SJCRH30 (cell line): ENCODE measurements at places on chromosomes 6 and 20.

- H3K27ac ChIP-seq = no peak overlapping the region
- DNase-seq = no peak
- no peaks in the 10 kb centered on the region for H3K4me1 ChIP-seq
- no peaks in the 10 kb centered on the region; the same call in none of the 2 replicates for H3K36me3 ChIP-seq
- H3K27me3 ChIP-seq = no peaks in the 10 kb centered on the region
- H3K4me3 ChIP-seq = no peak overlapping the region
Measured at GRCh38 chr6:144377586-144378210, 92.6 kb downstream of the UTRN start.

GRCh38 chr20:16926626-16927430 lies 178.7 kb downstream of the OTOR start:
- DNase-seq = no peak
- no peaks in the 10 kb centered on the region for H3K36me3 ChIP-seq
- H3K4me3 ChIP-seq = no peak overlapping the region
- H3K27me3 ChIP-seq = no peaks in the 10 kb centered on the region; the same call in 1 of the 2 replicates
- no peak overlapping the region for H3K27ac ChIP-seq

DNA sequence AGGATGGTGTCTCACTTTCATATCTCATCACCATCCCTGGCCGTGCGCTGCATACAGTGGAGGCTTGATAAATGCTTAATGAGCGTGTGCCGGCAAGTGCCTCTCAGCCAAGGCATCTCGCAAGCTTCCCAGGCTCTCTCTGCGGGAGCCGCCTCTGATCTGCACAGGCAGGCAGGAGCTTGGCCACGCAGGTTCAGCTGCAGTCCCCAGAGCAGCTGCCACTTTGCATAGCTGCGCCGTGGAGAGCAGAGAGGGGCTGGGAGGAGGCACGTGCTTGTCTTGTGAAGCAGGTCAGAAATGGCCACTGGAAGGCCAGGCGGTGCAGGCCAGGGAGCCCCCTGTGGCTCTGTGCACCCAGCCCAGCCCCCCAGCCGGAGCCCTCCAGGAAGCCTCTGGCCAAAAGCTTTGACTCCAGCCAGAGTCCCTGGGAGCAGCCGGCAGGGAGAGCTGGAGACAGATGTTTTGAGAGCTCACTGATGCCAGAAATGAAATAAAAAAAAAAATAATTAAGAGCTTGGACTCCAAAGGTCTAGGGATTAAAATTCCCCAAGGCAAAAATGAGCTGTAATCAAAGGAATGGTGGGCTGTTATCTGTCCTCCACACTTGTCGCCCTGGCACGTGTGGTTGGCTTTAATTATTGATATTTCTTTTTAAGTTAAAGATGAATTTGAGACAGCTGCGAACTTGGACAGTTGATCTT lies 377.0 kb downstream of the CDH4 start:
- H3K4me1 ChIP-seq = peaks cover 19% of the 10 kb centered on the region
- no peak overlapping the region for H3K27ac ChIP-seq
- H3K27me3 ChIP-seq = peaks cover 48% of the 10 kb centered on the region

- H3K4me1 ChIP-seq = no peaks in the 10 kb centered on the region
- no peaks in the 10 kb centered on the region for H3K27me3 ChIP-seq
- H3K36me3 ChIP-seq = no peaks in the 10 kb centered on the region
- no peak for DNase-seq
- H3K4me3 ChIP-seq = no peak overlapping the region
- no peak overlapping the region for H3K27ac ChIP-seq
Measured at GRCh38 chr6:68911334-68911733, 276.3 kb downstream of the ADGRB3 start.

DNA sequence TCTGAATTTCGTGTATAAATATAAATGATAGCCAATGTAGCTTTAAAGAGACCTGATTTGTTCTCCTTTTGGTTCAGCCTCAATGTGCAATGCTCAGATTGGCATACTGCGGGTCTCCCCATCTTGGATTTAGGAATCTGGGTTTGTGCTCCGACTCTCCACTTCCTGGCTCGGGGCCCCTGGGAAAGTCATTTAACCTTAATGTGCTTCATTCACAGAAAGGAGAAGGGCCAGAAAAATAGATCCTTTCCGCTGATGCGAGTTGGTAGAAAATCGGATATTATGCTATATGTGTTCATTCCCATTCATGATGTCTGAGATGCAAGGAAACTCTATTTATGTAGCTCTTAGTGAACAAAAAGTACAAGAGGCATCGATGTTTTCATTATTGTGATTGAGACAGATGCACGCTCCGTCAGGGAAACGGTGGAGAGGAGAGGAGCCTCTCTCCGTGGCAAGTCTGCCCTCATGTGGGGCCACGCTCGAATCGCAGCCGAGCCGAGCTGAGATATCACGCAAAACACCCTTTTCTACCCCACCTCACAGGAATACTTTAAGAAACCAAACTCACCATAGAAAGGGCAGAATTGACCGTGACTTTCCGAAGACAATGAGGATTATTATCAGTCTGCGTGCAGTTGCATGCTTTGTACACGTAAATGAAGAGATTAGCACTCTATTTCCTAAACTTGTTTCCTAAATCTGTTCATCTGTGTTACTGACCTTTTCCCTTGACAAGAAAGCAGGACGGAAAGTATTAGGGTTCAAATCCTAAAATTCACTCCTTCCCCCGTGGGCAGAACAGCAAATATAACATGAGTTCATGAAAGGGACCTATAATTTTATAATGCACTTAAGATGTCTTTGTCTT lies 136.6 kb downstream of the COL9A1 start:
- H3K36me3 ChIP-seq = no peaks in the 10 kb centered on the region
- H3K27me3 ChIP-seq = no peaks in the 10 kb centered on the region
- peak overlapping the region; percentile 79 for H3K27ac ChIP-seq
- peaks cover 43% of the 10 kb centered on the region for H3K4me1 ChIP-seq
- H3K4me3 ChIP-seq = peak overlapping the region; percentile 49

DNA sequence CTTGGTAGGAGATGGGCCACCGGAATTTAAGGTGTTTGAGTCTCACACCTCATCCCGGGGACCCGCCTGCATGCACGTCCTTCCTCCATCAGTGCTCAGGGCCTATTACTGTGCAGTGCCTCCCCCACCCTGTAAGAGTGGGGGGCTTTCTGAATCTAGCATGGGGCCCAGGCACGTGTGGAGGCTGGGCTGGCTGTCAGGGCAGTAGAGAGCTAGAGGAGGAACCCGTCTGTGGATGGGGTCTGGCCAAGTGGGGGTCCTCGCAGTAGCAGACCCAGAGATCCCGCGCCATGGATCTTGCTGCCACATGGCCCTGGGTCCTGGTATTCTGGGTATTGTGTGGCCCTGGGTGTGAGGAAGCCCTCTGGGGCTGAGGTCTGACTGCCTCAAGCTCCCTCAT lies 42.9 kb downstream of the SRC start:
- H3K36me3 ChIP-seq = no peaks in the 10 kb centered on the region
- no peak overlapping the region for H3K27ac ChIP-seq
- H3K4me1 ChIP-seq = no peaks in the 10 kb centered on the region
- no peak overlapping the region for H3K4me3 ChIP-seq
- no peaks in the 10 kb centered on the region for H3K27me3 ChIP-seq

DNA sequence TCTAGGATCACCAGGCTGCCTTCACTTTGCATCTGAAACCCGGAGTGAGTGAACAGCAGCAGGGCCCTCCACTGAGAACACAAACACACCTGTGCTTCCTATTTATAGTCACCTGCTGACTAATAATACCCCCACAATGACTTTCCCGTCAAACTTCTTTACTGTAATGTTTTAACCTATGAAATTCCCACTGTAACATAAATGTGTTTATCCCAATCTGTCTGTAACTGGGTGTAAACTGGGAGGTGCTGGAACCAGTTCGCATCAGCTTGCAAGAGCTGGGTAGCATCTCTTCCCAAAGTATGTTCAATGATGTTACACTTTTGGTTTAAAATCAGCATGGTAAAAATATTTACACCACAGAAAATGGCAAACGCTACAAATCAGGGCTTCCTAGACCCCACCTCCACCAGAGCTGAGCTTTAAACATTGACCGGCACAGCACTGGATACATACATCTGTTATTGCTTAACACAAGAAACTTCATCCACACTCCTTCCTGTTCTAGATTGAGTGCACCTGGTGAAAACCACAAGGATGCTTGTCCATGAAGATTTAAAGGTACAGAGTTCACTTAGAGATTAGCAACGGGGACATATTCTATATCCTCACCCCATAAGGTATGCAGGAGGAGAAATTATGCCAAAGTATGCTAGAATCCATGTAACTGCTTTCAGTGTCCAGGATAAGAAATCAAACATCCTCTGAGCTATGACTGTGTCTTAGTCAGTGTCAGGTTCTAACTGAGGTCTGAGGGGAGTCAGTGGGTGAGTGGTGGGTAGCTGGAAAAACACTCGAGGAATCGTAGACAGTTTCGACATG lies 79.0 kb downstream of the ALDH8A1 start:
- no peak overlapping the region for H3K4me3 ChIP-seq
- H3K27ac ChIP-seq = no peak overlapping the region
- H3K27me3 ChIP-seq = no peaks in the 10 kb centered on the region
- no peaks in the 10 kb centered on the region for H3K36me3 ChIP-seq
- no peak for DNase-seq
- H3K4me1 ChIP-seq = no peaks in the 10 kb centered on the region

DNA sequence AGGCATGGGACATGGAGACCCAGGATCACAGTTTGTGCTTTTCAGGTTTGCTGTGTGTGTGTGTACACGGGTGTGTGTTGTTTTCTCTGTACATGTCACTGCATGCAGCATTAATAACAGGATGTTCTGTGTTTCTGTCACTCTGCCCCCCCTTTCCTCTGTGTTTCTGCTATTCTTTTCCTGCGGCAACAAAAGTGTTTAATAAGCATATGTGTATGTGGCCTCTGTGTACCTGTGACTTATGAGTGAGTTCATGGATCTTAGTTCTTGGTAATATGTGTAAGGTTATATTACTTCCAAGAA lies 9.8 kb downstream of the SYNGAP1 start:
- DNase-seq = no peak
- no peak overlapping the region for H3K27ac ChIP-seq
- no peaks in the 10 kb centered on the region for H3K36me3 ChIP-seq
- H3K4me1 ChIP-seq = peaks cover 18% of the 10 kb centered on the region
- H3K4me3 ChIP-seq = no peak overlapping the region

DNA sequence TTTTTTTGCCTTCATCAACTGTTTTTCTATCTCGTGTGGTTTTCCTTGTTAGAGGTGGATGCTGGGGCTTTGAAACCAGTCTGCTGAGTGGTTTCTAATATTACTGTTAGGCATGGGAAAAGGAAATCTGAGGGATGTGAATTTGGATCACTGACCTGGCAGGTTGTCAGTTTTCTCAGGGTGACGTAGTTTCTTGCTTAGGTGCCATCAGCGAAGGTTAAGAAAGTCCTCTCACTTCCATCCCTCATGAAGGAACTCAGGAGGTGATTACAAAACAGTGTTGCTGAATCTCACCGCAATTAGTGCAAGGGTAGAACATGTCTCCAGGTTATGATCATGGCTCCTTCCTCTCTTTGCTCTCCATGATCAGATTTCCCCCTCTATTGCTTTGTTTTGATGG lies 135.9 kb downstream of the SOX4 start:
- no peak overlapping the region for H3K27ac ChIP-seq
- no peak for DNase-seq
- no peaks in the 10 kb centered on the region for H3K27me3 ChIP-seq
- peaks cover 23% of the 10 kb centered on the region for H3K4me1 ChIP-seq
- no peak overlapping the region for H3K4me3 ChIP-seq

GRCh38 chr6:111548368-111548767 lies 57.3 kb downstream of the TRAF3IP2 start:
- no peaks in the 10 kb centered on the region; the same call in 1 of the 2 replicates for H3K36me3 ChIP-seq
- H3K27ac ChIP-seq = no peak overlapping the region
- H3K4me1 ChIP-seq = peaks cover 31% of the 10 kb centered on the region

GRCh38 chr6:47061309-47062300 lies 19.5 kb upstream of the ADGRF1 start:
- H3K36me3 ChIP-seq = no peaks in the 10 kb centered on the region
- H3K4me3 ChIP-seq = no peak overlapping the region
- H3K4me1 ChIP-seq = no peaks in the 10 kb centered on the region
- peak; percentile 24 for DNase-seq
- no peak overlapping the region for H3K27ac ChIP-seq

GRCh38 chr20:58556961-58557360 lies 41.8 kb upstream of the APCDD1L start:
- no peak overlapping the region for H3K27ac ChIP-seq
- H3K27me3 ChIP-seq = peaks cover 5% of the 10 kb centered on the region; the same call in 1 of the 2 replicates
- peaks cover 10% of the 10 kb centered on the region; the same call in 1 of the 2 replicates for H3K4me1 ChIP-seq
- H3K4me3 ChIP-seq = no peak overlapping the region

DNA sequence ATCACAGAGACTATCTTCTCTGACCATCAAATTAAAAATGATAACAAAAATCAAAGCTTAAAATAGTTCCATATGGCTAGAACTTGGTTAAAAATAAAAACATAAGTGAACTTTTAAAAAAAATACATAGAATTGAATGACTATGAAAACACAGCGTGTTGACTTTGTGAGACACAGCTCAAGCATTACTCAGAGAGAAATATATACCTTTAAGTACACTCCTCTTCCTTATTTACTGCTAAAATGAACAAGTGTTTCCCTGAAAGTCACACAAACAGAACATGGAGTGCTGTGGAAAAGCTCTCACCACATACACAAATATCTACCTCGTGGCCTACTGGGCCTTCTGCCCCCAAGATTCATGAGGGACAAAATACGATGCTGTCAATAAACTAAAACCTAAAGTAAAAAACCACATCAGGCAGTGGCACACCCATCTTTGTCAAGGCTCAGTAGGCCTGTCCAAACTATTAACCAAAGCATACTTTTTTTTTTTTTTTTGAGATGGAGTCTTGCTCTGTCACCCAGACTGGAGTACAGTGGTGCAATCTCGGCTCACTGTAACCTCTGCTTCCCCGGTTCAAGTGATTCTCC lies 7.5 kb downstream of the FAXC start:
- H3K27ac ChIP-seq = no peak overlapping the region
- H3K4me3 ChIP-seq = no peak overlapping the region
- H3K4me1 ChIP-seq = peaks cover 4% of the 10 kb centered on the region; the same call in 1 of the 2 replicates
- H3K36me3 ChIP-seq = no peaks in the 10 kb centered on the region

DNA sequence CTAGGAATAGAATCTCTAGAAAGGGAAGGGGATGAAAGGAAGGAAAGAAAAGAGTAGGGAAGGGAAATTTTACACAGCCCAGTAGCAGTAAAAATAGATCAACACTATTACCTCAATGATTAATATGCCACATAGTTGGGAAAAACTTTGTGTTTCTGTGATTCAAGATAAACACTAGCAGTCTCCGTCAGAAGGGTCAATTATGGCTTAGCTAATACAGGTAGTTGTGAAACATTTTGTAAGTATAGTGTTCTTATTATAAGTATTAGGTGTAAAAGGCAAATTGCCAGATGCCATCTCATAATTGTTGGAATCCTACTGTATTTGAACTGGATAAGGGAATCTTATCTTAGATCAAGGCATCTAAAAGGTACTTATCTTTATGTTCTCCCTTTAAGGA lies 165.7 kb downstream of the MTFR2 start:
- H3K27me3 ChIP-seq = no peaks in the 10 kb centered on the region
- H3K36me3 ChIP-seq = no peaks in the 10 kb centered on the region
- no peak for DNase-seq

- H3K27me3 ChIP-seq = no peaks in the 10 kb centered on the region
- peaks cover 9% of the 10 kb centered on the region for H3K4me1 ChIP-seq
- no peaks in the 10 kb centered on the region for H3K36me3 ChIP-seq
- DNase-seq = no peak
Measured at GRCh38 chr6:44072452-44072958, 54.7 kb downstream of the MRPL14 start.
